ENCODE measurements at places on chromosomes 7 and 10.

DNA sequence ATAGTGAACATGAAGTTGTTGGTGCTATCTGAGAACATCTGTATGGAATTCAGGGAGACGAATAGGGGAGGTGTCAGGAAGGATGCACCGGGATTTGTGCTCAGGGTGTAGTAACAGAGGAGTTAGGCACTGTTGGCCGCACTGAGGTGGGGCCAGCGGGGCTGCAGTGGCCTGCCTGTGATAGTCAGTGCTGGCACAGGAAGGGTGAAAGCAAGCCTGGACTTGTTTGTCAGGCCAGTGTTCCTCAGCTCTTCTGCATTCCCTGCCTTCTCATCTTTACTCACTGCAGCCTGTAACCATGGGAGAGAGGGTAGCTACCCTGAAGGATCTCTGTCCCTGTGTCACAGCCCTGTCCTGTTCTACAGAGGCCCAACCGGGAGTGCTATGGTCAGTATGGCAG is 81.3 kb downstream of the SH2D4B start:
- DNase-seq: no peak

DNA sequence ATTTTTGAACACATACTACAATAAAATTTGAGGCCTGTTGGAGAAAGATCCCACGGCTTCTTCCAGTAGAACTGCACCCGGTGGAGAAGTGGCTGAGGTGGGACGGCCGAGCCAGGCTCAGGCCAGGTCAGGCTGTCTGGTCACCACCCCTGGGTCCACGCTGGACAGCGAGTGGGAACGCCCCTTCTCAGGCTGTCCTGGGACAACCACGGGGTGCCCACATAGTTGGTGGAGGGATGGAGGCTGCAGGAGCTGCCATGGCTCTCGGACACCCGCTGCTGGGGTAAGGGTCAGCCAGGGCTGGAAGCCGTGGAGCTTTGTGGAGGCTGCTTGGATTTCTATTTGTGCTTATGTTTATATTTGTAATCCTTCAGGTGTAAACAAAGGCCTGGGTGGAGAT is 206.5 kb downstream of the DNAJB6 start:
- no peak for DNase-seq

- DNase-seq: no peak
Measured at GRCh38 chr7:142759433-142759832, 10.2 kb downstream of the PRSS1 start.

GRCh38 chr10:86671985-86672710 is 3.8 kb downstream of the LDB3 start:
- no peak for DNase-seq

- DNase-seq: peak; percentile 66
Measured at GRCh38 chr10:29377333-29377961, 88.6 kb downstream of the LYZL1 start.

GRCh38 chr7:37265006-37265405 is 183.7 kb downstream of the ELMO1 start:
- no peak for DNase-seq

DNA sequence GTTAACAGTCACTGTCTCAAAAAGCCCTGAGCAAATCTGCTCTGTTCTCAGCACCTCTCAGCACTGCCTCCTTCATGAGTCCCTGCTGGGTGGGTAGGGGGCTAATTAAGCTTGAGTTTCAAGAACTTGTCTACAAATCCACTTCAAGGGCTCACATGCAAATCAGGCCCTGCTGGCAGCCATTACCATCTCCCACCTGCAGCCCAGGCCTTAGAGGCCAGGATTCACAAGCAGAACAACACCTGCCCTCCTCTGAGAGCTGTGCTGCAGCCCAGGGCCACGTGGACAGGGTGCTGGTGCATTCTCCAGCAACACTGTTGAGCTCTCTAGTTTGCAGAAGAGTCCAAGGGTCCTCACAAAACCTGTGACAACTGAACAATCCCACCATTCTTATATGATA is 119.2 kb downstream of the DPP6 start:
- no peak for DNase-seq

- no peak for DNase-seq
Measured at GRCh38 chr10:93568105-93568390, 1.6 kb downstream of the FFAR4 start.

DNA sequence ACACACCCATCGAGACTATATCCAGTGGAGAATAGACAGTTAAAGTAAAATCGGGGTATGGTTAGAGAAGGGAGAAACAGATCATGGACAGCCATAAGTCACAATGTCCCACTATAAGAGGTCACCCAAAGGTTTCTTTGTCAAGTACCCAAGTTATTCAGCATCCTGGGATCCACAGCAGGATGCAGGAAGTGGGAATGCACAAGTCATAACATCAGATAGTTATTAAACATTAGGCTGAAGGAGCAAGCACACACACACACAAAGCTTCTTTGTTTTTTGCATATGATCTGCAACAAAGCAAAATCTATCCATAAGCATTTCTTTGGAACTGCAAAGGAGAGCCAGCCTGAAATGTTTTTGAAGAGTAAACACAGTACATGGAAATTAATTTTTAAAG is 111.6 kb downstream of the NOC3L start:
- no peak for DNase-seq

DNA sequence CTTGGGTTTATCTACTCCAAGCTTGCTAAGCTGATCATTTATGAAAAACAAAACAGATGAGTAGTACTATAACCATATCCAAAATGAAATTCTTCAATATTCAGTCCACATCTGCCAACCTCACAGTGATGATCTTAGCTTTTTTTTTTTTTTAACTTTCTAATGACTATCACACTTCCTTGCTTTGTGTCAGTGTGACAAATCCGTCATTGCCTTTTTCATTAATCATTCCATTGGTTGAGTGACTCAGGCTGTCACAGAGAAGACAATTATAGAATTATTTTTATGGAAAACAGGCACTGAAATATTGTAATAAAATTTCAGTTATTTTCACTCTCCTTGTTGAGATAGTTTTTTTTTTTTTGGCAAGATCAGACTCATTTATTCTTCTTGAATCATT is 70.7 kb downstream of the CPVL start:
- no peak for DNase-seq

- no peak for DNase-seq
Measured at GRCh38 chr10:116637830-116638229, 17.1 kb downstream of the PNLIPRP2 start.

GRCh38 chr7:85114342-85114741 is 72.5 kb downstream of the SEMA3D start:
- no peak for DNase-seq

DNA sequence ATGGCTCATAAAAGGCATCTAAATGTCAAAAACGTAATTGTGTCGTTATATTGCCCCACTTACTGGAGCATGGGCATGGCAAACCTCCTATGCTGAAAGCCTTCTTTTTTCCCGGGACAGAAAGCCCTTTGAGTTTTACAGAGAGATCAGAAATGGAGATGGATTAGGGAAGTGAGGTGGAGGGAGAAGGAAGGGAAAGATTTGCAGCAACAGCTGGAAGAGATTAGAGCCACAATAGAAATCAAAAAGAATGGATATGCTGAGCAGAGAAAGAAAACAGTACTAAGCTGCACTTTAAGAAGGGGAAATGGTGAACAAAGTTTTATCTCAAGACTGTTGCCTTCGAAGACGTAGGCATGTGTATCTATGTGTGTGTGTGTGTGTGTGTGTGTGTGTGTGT is 97.2 kb upstream of the PCGF5 start:
- DNase-seq: no peak

- peak; percentile 31 for DNase-seq
Measured at GRCh38 chr7:55552320-55553023, 19.8 kb downstream of the VOPP1 start.

DNA sequence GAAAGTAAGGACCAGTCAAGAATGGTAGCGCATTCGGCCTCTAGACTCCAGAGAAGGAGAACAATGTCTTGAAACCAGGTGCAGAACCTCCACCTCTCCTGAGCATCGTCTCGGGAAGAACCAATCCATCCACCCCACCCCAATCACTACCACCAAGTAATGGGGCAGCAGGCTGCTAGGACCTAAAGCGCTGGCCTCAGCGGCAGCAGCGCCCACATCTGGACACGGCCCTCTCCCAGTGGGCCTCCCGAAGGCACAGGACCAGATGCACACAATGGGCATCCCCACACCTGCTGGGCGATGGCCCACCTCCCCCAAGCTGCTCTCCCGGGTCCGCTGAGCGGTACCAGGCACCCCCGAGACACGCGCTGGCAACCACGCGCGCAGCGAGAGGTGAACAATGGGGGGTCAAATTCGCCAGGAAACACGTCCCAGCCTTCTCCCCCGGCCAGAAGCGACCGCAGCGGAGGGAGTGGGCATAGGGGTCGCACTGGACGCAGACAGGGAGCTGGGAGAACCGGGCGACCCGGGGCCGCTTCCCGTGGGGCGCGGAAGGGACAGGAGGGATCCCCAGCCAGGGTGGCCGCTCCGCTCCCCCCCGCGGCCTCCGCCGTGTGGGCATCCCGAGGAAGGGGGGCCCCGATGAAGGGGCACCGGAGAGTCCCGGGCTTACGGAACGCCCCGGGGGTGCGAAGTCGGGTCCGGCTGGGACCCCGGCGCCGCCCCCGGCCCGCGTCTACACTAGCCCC is 506 bp downstream of the CTTNBP2 start:
- DNase-seq: no peak

- peak; percentile 79 for DNase-seq
Measured at GRCh38 chr7:100545360-100546128, 6.5 kb downstream of the AGFG2 start.

DNA sequence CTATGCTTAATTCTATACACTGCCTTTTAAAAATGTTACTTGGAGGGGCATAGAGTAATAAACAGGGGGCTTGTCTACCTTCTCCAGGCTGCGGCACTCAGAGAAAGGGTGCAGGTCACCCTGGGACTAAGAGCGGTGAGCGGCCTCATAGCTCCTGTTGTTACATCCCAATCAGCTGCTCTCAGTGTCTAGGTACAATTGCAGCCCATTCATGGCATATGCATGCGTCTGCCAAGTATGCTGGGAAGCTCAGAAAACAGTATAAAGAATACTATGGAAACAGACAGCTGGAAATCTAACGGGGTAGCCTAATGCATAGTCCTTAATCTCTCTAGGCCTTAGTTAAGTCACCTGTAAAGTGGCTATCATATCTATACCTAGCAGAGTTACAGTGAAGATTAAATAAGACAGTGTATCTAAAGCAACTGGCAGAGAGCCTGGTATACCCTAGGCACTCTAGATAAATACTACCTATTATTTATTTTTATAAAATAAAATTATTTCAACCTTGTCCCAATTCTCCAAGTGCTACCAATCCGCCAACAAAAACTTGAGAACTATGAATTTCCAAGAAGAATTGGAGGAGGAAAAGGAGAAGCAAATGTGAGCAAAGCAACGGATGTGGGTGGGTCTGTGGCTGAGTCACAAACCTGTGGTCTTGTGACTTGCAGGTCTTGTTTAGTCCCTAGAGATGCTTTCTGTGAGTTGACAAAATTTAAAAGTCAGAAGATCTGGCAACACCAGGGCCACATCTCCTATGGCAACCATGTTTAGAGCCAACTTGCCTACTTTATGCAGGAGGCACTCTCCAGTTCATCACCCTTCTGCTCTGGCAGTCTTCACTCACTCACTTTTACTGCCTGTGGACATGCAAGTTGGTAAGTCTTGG is 183.0 kb downstream of the RAPGEF5 start:
- no peak for DNase-seq

DNA sequence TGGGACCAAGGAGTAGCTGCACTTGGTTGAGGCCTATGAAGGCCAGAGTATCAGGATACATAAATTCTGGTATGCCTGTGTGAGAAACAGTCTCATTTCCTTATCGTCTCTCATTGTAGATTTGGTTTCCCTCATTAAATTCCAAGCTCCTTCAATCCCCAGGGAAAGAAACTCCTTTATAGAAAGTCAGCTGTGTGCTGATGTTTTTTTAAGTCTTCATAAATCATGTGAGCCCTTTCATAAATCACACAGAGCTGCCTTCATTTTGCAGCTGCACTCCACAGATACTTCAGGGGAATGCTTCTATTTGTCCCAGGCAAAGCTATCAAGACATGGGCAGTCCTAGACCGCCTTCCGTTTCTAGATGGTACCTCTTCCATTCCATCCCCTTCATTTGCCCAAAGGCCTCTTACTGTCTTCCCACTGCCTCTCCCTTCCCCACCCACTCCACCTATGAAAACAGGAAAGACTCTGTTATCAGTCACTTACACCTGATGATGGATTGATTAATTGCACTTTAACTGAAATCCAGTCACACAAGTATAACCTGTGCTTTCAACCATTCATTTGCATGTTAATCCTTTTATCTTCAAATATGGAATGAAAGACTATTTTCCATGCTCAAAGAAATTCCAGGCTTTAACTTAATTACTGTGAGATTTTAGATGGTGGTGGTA is 290.2 kb downstream of the C7orf25 start:
- DNase-seq: no peak

GRCh38 chr10:113007343-113007771 is 57.3 kb downstream of the TCF7L2 start:
- no peak for DNase-seq

DNA sequence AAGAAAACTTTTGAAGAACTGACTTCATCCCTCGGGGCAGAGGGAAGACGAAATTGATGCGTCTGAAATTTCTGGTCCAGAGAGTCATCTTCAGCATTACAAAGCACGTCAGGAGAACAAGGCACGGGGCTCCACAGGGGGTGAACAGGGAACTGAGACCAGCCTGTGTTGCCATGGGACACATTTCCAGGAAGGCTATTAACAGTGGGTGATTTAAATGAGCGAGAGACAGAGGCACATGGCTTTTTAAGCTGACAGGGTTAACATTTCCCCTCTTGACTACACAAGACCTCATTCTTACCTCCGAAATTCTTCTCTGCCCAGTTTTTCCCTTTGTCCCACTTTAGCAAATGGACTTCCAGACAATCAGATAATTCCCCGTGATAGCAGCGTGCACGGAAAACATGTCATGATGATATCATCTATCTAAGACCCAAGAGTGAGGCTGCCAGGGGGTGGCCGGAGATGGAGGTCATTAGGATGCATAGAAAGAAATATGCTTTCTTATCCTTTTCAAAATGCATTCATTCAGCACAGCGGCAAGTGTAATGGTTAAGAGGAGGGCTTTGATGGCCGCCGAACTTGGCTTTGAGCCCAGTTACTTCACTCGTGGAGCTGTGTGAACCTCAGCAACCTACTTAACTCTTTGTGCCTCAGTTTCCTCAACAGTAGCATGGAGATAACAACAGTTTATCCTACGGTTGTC is 248.0 kb downstream of the PRPF18 start:
- no peak for DNase-seq

- DNase-seq: peak; percentile 23
Measured at GRCh38 chr7:155198901-155199845, 98.5 kb upstream of the INSIG1 start.

- no peak for DNase-seq
Measured at GRCh38 chr7:96657347-96658021, 52.2 kb downstream of the SEM1 start.

DNA sequence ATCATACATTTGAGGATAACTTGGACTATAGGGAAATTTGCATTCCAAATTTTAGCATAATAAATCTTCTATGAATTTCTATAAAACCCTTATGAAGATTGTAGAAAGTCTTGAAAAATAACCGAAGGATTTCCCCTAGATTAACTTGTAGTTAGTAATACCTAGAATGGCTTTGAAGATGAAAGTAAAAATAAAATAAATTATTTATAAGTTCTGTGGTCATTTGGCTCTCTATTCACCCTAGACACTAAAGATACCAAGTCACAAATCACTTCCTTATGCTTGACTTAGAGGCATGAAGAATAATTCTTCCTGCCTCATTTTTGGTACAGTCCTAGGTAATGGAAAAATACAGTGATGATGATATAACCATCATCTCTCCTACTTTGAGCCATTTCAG is 79.3 kb downstream of the CSTF2T start:
- DNase-seq: no peak

Measured in AG08395 (cell line).